ENCODE measurements at places on chromosomes 7 and 10.

- DNase-seq: no peak
These were observed 131.0 kb upstream of the NPY start for GRCh38 chr7:24152877-24153472.

- no peak for DNase-seq
These were observed 376 bp downstream of the GNA12 start for GRCh38 chr7:2843711-2844152.

GRCh38 chr7:72072901-72073300 is 339.2 kb downstream of the CALN1 start:
- no peak for DNase-seq

- DNase-seq: no peak
These were observed 402.8 kb upstream of the PCDH15 start for GRCh38 chr10:55203874-55204273.

- DNase-seq: no peak
These were observed 626.3 kb upstream of the POT1 start for GRCh38 chr7:125555916-125556315.

GRCh38 chr7:4244041-4244440 is 438.1 kb upstream of the FOXK1 start:
- DNase-seq: no peak

DNA sequence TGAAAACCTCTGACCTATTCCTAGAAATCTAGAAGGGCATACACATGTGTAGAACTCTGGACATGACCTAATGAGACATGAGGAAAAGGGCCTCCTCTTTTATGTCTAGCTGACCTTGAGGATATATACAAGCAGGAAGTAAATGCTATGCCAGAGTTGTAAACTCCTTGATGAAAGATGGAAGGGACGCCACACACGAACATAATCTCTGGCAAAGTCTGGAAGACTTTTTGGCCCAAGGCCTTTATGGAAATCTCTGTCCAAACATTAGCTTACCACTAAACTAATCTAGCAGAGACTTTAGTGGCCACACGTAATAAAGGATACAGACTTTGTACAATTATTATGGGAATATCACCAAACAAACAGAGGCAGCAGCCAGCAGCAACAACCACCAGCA is 138.1 kb upstream of the THSD7A start:
- DNase-seq: no peak

- no peak for DNase-seq
These were observed 54.4 kb downstream of the TFPI2 start for GRCh38 chr7:93836116-93836515.

DNA sequence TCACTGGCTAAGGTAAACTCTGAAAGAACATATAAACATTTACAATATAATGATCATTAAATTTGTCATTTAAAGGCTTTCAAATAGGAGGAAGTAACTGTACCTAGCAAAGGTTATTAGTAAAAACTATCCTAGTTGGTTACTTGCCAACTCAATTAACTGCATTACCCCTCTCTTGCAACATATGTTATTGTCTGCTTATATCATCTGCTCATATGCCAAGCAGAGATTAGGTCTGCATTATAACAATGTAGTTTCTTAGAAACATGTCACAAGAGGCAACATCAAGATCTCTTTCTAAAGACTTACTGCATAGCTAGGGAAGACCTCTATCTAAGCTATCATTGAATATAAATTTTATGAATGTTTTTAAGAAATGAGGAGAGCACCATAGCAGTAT is 132.5 kb downstream of the RELN start:
- DNase-seq: no peak

- DNase-seq: no peak
These were observed 17.0 kb upstream of the MMP21 start for GRCh38 chr10:125792342-125793300.

Data from caudate nucleus (tissue), 63 donors.